ENCODE measurements at places on chromosomes 2 and 18.

GRCh38 chr18:26821181-26821580, 44.3 kb downstream of the AQP4 start:
- DNase-seq = no peak

DNA sequence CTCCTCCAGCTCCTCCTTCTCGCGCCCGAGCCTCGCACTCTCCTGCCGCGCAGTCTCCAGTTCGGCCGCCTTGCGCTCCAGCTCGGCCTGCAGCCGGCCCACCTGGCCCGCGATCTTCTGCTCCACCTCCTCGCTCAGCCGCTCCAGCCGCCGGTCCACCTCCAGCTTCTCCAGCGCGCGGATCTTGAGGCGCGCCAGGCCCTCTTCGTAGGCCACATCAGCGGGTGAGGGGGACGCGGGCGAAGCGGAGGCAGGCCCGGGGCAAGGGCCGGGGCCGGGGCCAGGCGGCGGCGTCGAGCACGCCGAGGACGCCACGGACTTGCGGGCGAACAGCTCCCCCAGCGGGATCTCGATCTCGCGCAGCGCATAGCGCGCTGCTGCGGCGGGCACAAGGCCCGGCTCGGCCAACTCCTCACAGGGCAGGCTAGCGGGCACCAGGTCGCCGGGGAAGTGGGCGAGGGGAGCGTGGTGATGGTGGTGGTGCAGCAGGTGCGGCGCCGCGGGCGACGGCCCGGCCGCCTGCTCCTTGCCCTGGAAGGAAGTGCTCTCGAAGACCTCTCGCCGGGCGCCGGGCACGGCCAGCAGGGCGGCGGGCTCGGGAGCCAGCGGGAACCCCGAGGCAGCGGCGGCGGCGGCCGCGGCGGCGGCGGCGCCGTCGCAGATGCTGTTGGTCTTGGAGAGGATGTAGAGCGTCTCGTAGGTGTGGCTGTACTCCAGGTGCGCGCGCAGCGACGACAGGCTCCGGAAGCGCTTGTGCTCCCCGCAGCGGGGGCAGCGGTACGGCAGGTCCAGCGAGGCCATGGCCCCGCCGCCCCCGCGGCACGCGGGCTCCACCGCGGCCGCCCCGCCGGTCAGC, 15.2 kb downstream of the FBXO41 start:
- peak; percentile 18 for DNase-seq

DNA sequence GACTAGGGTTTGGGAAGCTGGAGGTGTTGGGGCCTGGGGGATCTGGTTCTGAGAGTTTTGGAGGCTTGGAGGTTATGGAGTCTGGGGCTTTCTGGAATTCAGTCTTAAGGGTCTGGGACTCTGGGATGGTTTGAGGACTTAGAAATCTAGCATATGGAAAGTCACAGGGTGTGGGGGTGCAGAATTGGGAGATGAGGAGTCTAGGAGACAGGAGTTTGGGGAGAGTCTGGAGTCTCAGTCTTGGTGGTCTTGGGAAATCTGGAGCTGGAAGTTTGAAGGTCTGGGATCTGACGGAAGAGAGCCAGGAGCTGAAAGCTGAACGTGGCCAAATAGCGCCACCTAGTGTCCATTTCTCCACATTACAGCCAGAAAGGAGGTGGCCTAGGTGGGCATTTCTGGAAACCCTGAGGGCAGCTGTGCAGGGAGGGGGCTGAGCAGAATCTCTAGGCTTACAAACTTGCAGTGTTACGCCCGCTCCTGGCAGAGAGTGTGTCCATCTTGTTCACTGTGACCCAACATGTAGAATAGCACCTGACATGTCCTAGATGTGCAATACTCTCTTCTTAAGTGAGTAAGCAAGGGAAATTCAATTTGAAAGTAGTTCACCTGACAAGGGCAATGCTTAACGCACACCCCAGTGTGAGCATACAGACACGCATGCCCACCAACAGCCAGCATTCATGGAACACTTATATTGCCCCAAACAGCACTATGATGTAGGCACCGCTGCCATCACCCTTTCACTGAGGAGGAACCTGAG, 204.8 kb downstream of the TFCP2L1 start:
- peak; percentile 54 for DNase-seq

DNA sequence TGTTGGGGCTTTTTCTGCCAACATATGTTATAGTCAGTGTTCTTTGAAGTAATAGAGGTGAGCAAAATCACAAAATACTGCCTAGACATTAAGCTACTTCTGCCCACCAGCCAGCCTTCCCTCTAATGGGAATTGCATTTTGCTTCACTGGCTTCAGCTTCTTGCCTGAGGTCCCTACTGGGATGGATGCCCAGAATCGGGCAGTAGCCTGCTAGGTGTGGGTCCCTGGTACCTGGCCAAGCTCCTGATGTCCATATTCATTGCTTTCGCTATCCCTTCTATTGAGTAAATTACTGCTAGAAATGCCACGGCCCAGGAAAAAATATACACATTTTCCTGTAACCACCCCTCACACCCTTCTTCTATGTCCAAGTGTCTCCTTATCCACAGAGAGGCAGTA, 27.0 kb downstream of the CRYGD start:
- DNase-seq = no peak

DNA sequence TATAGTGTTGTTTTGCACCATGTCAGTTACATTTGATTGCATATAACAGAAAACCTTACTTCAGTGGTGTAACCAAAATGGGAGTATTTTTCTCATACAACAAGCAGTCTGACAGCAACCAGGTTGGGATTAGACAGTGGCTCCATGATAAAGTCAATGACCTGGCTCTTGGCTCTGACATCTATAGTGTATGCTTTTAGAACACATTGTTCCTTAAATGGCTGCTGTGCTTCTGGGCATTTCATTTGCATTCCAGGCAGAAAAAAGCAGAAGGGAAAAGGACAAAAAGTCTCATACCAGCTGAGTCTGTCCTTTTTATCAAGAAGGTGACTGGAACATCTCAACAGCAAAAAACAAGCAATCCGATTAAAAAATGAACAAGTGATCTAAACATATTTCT, 10.2 kb downstream of the MERTK start:
- DNase-seq = no peak

GRCh38 chr2:170155022-170155722, 22.8 kb upstream of the MYO3B start:
- no peak for DNase-seq

GRCh38 chr2:100639588-100640390, 77.0 kb downstream of the PDCL3 start:
- DNase-seq = no peak

DNA sequence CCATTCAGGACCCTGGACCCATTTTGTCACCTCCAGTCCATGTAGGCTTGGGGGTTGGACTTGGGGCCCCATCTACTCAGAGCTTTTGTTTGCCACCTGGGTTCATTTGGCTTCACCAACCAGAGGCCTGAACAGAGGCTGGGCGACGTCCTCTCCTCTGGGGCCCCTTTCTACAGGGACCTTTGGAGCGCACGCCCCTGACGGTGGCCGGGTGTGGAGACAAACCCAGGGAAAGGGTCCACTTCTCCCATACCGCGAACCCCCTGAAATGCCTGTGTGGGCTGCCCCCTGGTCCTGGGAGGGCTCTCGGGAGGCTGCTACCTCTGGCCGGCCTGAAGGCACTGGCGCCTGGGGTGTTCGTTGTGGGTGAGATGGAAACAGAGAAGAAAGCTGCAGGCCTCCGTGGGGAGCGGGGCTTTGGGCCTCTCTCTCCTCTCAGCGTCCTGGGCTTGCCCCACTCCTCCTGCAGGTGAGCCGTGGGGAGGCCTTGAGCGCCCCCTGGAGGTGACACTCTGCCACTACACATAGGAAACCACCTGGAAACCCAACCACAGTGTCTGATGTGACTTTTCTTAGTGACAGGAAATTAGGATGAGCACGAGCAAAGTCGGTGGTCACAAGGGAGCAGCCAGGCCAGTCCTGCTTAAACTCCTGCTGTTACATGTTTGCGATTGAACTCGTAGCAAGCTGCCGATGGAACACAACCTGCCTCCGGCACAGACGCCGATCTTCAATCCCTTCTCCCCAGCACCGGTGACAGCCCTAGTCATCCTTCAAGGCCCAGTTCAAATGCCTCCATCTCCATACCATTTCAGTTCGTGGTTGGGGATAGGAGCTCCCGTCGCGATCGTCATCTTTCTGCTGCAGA, 12.0 kb upstream of the NTSR2 start:
- no peak for DNase-seq

- no peak for DNase-seq
Observed at GRCh38 chr2:174495365-174496012, 8.7 kb upstream of the GPR155 start.

- no peak for DNase-seq
Observed at GRCh38 chr2:215521031-215521430, 85.2 kb upstream of the FN1 start.

DNA sequence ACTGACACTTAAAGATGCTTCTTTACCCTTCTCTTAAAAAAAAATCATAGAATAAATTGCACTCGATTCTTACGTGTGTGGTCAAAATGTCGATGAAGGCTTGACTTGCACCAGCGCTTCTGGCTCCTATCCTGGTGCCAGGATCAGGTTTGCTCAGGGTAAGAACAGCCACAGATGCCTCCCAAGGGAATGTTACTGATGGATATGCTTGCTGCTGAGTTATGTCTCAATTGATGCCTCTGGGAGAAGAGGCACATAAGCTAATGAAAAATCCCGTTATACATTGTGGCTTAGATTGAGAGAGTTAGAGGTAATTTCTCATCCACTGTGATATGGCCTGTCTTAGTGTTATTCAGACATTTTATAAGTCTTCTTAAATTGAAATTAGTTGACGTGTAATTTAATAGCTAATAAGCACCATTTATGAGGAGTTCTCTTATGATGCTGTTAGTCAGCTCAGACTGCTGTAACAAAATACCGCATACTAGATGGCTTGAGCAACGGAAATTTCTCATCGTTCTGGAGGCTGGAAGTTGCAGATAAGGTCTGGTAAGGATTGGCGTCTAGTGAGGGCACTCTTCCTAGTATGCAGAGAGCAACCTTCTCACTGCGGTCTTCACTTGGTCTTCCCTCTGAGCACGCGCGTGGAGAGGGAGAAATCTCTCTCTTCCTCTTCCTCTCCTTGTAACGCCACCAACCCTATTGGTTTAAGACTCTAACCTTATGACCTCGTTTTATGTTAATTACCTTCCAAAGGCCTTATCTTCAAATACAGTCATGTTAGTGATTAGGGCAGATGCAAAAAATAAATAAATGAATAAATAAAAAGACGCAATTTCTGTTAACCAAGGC, 116.6 kb upstream of the NOSTRIN start:
- DNase-seq = peak; percentile 83

GRCh38 chr2:215949991-215950404, 63.4 kb downstream of the MREG start:
- DNase-seq = peak; percentile 45

- DNase-seq = no peak
Observed at GRCh38 chr2:161085149-161085548, 75.1 kb upstream of the TANK start.

DNA sequence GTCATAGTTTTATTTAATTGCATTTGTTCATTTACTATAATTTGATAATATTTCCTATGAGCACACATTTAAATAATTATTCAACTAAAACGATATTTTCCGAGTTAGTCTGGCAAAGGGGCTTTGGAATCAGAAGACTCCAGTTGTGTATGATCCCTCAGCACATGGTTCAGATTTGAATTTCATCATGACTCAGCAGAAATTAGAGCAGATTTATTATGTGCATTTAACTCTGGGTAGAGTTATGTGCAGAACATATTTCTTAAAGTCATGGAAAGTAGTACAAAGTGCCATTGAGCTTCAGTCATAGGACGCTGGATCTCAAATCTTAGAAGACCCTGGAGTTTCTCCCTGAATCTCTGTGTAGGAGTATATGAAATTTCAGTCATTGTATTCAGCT, 106.7 kb downstream of the ADCYAP1 start:
- no peak for DNase-seq

DNA sequence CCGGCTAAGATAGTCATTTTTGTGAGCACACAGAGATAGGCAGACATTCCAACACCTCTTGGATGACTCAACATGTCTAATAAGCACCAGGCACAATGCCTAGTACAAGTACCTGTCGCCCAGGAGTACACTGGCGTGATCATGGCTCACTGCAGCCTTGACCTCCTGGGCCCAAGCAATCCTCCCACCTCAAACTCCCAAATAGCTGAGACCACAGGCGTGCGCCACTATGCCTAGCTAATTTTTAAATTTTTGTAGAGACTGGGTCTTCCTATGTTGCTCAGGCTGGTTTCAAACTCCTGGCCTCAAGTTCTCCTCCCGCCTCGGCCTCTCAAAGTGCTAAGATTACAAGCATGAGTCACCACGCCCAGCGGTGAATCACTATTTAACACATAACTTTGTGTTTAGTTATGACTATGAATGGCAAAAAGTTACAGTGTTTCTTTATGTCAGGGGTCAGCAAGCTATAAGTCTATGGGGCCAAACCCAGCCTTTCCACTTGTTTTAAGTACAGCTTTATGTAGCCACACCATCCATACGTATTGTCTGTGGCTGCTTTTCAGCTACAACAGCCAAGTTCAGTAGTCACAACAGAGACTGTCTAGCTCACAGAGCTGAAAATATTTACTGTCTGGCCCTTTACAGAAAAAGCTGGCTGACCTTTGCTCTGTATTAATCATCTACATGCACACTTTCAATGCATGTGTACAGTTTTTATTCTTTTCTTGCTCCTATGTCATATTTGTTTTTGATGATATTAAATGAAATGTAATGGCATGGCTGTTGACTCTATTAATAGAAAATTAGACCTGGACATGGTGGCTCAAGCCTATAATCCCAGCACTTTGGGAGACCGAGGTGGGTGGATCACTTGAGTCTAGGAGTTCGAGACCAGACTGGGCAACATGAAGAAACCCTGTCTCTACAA, 18.7 kb downstream of the ORC2 start:
- peak; percentile 47 for DNase-seq

DNA sequence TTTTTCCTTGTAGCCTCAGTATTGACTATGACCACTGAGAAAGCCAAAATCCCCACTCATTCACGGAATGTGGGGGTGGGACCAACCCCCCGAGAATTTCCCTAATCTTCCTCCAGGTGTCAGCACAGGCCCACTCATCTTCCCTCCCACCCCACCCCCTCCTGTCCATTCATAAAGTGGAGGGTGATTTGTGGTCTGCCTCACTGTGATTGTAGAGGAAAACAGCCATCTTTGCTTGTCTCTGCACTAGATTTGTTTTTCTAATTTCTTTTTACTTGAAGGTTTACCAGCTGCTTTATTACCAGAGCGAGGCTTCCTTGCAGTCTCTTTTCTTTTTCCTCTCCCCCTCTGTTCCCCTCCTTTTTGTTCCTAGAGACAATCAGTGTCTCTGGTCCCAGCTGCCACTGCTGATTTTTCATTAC, 171.8 kb downstream of the ICOS start:
- no peak for DNase-seq

- DNase-seq = no peak
Observed at GRCh38 chr18:48308027-48308635, 101.1 kb downstream of the ZBTB7C start.

Data from inflammatory macrophage (primary cell).